A172 (cell line): ENCODE measurements at places on chromosomes 3 and 15.
A peak's percentile ranks its signal among the peaks of the same experiment; 100 is the strongest.

DNA sequence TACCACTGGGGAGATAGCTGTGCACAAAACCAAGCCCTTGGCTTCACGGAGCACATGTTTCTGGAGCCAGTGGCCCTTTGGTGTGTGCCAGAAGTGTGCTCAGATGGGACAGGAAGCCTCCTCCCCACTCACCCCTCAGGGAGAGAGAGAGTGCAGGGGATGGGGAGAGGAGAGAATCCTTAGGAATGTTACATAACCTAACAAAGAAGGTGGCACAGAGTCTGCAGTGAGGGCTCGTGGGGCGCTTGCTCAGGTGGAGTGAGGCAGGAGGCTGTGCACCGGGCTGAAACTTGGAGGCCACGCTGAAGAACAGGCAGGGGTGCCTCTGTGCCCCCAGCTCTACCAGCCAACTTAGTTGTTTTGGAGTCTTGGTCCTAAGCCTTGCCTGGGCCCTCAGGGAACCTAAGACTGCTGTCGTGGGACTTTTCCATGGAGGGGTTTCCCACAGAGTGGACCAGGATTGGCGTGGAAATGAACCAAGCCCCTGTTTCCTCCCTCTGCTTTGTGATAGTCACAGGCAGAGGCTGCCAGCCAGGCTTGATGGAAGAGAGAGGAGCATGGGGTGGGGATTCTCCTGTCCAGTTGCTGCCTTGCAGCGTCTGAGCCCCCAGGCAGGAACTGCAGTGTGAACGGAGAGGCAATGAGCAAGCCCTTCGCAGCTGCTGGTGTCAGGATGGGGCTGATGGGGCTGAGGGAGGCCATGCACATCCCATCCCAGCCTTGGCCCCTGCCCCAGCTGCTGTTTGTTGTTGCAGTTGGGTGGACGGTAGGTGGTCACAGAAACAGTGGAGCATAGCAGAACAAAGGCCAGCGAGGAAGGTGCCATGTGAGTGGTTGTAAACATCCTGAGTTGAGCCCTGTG lies 32.7 kb downstream of the PDIA5 start:
- DNase-seq = no peak

- DNase-seq = no peak
Observed at GRCh38 chr3:100615684-100616083, 6.3 kb downstream of the ADGRG7 start.

- no peak for DNase-seq
Observed at GRCh38 chr3:161925749-161926360, 429.2 kb downstream of the OTOL1 start.

DNA sequence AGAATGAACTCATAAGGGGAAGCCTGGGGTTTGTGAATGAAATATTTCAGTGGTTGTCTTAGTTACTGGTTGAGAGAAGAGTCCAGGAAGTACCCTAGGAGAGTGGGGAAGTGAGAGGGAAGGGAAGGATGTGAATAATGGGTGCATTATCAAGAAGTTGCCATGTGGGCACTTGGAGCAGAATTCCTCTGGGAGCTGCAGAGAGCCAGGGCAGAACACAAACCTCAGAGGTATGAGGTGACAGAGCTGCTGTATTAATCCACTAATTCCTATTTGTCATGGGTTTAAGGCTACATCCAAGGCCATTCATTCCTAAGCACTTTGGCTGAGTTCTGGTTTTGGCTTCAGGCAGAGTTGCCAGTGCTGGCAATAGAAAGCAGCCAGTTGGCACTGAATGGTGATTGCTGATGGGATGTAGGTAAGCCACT lies 29.0 kb downstream of the NDUFB4 start:
- peak; percentile 18 for DNase-seq

DNA sequence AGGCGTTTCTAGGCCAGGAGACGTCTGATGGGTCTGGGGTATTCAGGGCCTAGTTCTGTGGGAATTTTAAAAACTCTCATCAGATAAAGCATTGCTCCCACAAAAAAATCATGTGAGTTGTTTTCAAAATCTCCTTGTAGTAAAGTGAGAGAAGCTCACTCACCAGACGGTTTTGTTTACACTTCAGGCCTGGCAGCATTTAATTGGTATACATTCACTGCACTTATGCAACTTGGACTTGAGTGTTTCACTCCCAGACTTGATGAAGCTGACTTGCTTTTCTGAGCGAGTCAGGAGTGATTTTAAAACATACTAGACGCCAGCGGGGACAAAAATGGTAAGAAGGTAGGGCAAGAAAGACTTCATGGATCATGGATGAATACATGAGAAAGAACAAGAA lies 75.2 kb downstream of the SLCO3A1 start:
- no peak for DNase-seq

GRCh38 chr3:4139462-4140140 lies 163.6 kb upstream of the SETMAR start:
- DNase-seq = no peak
